Epithelial cell of prostate (primary cell): ENCODE measurements at places on chromosomes 11 and 22.

DNA sequence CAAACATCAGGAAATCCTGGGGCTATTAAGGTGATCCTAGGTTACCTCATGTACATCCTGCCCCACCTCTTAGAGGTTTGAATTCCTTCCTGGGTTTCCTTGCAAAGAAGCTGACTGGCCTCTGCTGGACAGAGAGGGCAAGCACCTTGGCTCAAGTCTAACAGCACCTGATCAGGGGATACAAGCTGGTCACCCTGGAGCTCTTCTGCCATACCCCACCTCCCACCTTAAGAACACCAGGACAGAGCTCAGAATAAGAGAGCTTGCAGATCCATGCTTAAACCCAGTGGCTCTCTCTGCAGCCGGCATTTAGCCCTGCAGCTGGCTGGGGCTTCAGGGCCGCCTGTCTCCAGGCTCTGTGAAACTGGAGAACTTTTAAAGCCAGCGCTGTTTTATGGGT is 386.6 kb upstream of the NARS2 start:
- peak; percentile 50 for DNase-seq

DNA sequence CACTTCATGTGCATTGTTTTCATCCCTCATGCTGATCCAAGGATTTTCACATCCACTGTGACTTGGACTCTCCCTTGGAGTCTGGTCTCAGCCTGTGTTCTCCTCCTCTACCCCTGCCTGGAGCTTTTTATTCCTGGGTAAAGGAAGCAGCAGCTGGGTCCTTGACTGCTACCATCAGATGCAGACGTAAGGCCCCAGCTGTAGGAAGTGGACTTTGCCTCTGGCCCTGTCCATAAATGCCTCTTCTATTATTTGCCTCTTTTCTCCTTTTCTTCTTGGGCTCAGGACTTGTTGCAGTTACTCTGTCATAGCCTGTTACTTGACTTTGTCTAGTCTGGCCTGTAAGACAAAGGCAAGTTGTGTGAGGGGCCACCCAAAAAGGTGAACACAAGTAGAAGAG is 303.8 kb downstream of the NXPE2 start:
- DNase-seq: no peak

GRCh38 chr11:35588627-35589026 is 29.6 kb upstream of the FJX1 start:
- no peak for DNase-seq

GRCh38 chr22:44263547-44263946 is 49.2 kb downstream of the SHISAL1 start:
- DNase-seq: no peak
